Activated naive CD8-positive, alpha-beta T cell treated with anti-CD3 and anti-CD28 coated beads, Interleukin-2, amount 10 ng/mL, durations not matched to agents 7 days and 5 days (primary cell): ENCODE measurements at places on chromosomes 11 and 22. TPM values are rescaled to one million over a fixed set of nuclear protein-coding genes. Genes with fewer than 3 reads are reported as not detected.

PIWIL4 gene
- 1.5 TPM for total RNA-seq

FXYD2 gene
- total RNA-seq, result 28.0 TPM

ADAMTS15 gene
- 0.08 TPM for total RNA-seq

CHRNA10 gene
- 3.2 TPM for total RNA-seq

C11orf16 gene
- total RNA-seq, result not detected

APLNR gene
- not detected for total RNA-seq

TMEM126B gene
- 52.8 TPM for total RNA-seq

POU2AF2 gene
- total RNA-seq, result not detected

VSIG10L2 gene
- total RNA-seq, result not detected

NELL1 gene
- total RNA-seq, result not detected

OR5I1 gene
- not detected for total RNA-seq

NRXN2 gene
- 0.36 TPM for total RNA-seq

FOSL1 gene
- 2.0 TPM for total RNA-seq

ELMOD1 gene
- total RNA-seq, result not detected

TMEM134 gene
- 63.2 TPM for total RNA-seq

CCS gene
- total RNA-seq, result 46.6 TPM

CECR2 gene
- total RNA-seq, result 0.06 TPM

SCGB1D2 gene
- total RNA-seq, result not detected

RPS6KA4 gene
- total RNA-seq, result 33.9 TPM

E2F8 gene
- total RNA-seq, result 27.0 TPM

MUC5AC gene
- not detected for total RNA-seq

OR52H1 gene
- total RNA-seq, result not detected

TSPAN32 gene
- total RNA-seq, result 49.5 TPM

SAA4 gene
- not detected for total RNA-seq

MS4A12 gene
- not detected for total RNA-seq

OR52I1 gene
- total RNA-seq, result not detected

SF3B2 gene
- total RNA-seq, result 246 TPM

OR51E2 gene
- not detected for total RNA-seq

B4GALNT4 gene
- 1.1 TPM for total RNA-seq

PRR33 gene
- total RNA-seq, result not detected

C11orf52 gene
- total RNA-seq, result not detected

PNPLA3 gene
- total RNA-seq, result 0.45 TPM

CCDC87 gene
- total RNA-seq, result 0.09 TPM

CBLIF gene
- not detected for total RNA-seq

ANO1 gene
- total RNA-seq, result not detected

IL18 gene
- total RNA-seq, result 0.45 TPM

OR2D3 gene
- total RNA-seq, result not detected

OR51B2 gene
- total RNA-seq, result not detected

PARVG gene
- total RNA-seq, result 238 TPM

OR2AT4 gene
- not detected for total RNA-seq

GNG3 gene
- not detected for total RNA-seq

PRG3 gene
- not detected for total RNA-seq

MS4A7 gene
- 1.6 TPM for total RNA-seq

CARD10 gene
- total RNA-seq, result 0.30 TPM
